ENCODE measurements at places on chromosomes 1 and 21. TPM values are rescaled to one million over a fixed set of nuclear protein-coding genes. Genes with fewer than 3 reads are reported as not detected.

DNA sequence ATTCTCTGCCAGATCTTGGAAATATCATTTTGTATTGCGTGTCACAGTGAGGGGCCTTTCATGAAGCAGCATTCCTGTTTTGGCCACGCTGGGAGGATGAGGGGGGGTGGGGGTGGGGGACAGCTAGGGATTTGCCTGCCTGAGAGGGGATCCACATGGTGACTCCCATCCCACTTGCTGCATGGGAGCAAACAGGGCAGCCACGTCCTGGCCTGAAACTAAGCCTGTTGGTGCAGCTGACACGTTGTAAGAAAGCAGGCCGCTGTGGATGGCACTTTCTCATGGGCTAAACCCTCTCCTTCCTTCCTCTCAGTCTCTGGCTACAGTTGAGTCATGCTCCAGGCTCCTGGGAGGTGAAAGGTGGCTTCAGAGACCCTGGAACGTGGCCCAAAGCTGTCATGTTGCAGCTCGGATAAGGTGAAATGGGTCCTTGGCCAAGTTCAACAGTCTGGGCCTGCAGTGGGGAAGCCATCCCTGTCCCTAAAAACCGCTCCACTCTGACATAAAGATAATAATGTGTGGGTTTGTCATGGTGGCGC, 346.7 kb upstream of the VAMP3 start:
- DNase-seq = no peak

DNA sequence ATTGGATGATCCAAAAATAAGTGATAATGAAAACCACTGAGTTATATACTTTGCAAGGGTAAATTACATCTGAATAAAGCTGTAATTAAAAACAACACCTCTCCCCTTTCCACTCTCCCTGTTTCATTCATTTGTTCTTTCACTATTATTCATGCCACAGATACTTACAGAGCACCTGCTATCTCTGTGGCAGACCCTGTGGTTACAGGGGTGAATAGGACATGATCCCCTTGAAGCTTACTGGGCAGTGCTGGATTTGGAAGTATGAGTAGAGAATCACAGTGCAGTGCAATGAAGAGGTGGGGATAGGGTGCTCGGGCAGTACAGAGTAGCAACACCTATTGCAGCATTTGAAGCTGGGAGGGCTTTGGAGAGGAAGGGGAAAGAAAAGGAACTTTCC, 21.7 kb downstream of the ARV1 start:
- DNase-seq = no peak

- DNase-seq = no peak
Measured at GRCh38 chr1:168572633-168573032, 3.8 kb upstream of the XCL1 start.

DNA sequence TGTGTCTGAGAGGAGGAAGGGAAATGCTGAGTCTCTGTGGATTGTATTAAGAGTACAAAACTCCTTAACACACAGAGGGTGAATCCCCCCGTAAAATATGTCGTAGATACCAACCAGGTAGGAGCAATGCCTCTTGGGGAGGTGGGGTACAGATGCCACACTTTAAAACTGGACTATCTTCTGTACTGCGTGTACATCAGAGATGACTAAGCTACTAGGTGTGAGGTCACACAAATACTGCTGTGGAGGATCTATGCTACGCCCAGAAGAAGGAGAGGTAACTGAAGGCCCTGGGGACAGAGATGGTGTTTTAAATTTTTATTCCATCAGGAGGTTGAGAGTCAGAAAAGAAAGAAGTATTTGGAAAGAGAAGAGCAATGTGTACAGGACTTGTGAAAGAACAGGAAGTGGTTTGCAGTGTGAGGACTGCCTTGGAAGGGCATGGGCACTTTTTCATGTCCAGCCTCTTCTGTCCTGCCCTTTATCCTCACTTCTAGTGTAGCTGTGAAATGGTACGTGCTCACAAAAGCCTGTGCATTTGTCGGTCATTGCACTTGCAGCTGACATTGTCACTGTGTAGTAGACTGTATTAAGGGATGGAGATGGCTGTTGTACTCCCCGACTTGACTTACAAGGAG, 287.8 kb upstream of the CHRM3 start:
- DNase-seq = no peak

GRCh38 chr1:96968983-96969382, 247.4 kb downstream of the PTBP2 start:
- no peak for DNase-seq

- no peak for DNase-seq
Measured at GRCh38 chr1:77876884-77877283, 11.5 kb upstream of the NEXN start.

- no peak for DNase-seq
Measured at GRCh38 chr1:222926566-222926965, 111.7 kb downstream of the DISP1 start.

UBR4 gene
- 117 TPM for total RNA-seq

GUCA2A gene
- not detected for total RNA-seq

NEGR1 gene
- total RNA-seq = not detected

VPS26C gene
- total RNA-seq = 61.7 TPM

PTCH2 gene
- 0.37 TPM for total RNA-seq

Data from activated CD4-positive, alpha-beta T cell treated with anti-CD3 and anti-CD28 coated beads for 36 hours (primary cell).